Sigmoid colon (tissue), 7 donors: ENCODE measurements at places on chromosomes 16 and 17. TPM values are rescaled to one million over a fixed set of nuclear protein-coding genes. Genes with fewer than 3 reads are reported as not detected.

DNA sequence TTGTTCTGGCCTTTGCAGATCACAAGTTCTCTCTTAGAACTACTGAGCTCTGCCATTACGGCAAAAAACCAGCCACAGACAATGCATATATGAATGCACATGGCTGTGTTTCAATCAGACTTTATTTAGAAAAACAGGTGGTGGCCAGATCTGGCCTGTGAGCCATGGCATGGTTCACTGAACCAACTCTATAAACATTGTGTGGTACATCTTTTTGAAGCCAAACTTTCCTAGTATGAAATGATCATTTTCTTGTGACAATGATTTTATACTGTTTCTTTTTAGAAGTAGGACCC is 65.9 kb upstream of the AMZ2 start:
- no peaks in the 10 kb centered on the region for H3K4me1 ChIP-seq
- H3K4me3 ChIP-seq = no peak overlapping the region
- H3K36me3 ChIP-seq = no peaks in the 10 kb centered on the region
- no peak for DNase-seq

DNA sequence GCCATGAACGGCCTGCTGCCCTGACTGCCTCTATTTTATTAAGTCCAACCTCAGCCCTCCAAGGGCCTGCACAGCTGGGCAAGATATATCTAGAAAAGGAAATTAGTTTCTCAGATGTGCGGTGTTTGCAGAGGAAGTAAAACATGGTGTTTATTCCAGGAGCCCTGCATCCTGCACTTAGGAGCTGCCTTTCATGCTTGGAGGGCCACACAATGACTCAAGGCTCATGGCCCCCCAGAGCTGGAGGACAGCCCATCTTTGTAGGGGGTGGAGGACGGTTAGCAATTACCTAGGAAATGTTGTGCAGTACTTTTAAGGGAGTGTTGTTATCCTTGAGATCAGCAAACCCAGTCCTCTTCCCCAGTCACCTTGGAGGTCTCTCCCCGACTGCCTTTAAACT is 80.5 kb downstream of the COPRS start:
- H3K27ac ChIP-seq = no peak overlapping the region
- no peaks in the 10 kb centered on the region for H3K27me3 ChIP-seq
- H3K36me3 ChIP-seq = no peaks in the 10 kb centered on the region
- no peaks in the 10 kb centered on the region for H3K4me1 ChIP-seq

- H3K27ac ChIP-seq = no peak overlapping the region
- no peaks in the 10 kb centered on the region for H3K4me1 ChIP-seq
- H3K4me3 ChIP-seq = no peak overlapping the region
- H3K27me3 ChIP-seq = no peaks in the 10 kb centered on the region
- no peak for DNase-seq
These were observed 143.2 kb upstream of the ASIC2 start for GRCh38 chr17:33436321-33436720.

The SLFN12L gene
- 0.27 TPM for total RNA-seq

GRCh38 chr17:82638183-82638773 is 10.0 kb downstream of the WDR45B start:
- no peak overlapping the region for H3K4me3 ChIP-seq
- peaks cover 14% of the 10 kb centered on the region for H3K36me3 ChIP-seq
- no peak overlapping the region for H3K27ac ChIP-seq
- H3K27me3 ChIP-seq = no peaks in the 10 kb centered on the region

- no peak for DNase-seq
- peak overlapping the region; percentile 67 for H3K27ac ChIP-seq
- no peak overlapping the region for H3K4me3 ChIP-seq
- no peaks in the 10 kb centered on the region for H3K27me3 ChIP-seq
These were observed 26.7 kb upstream of the ALKBH5 start for GRCh38 chr17:18156976-18157280.

DNA sequence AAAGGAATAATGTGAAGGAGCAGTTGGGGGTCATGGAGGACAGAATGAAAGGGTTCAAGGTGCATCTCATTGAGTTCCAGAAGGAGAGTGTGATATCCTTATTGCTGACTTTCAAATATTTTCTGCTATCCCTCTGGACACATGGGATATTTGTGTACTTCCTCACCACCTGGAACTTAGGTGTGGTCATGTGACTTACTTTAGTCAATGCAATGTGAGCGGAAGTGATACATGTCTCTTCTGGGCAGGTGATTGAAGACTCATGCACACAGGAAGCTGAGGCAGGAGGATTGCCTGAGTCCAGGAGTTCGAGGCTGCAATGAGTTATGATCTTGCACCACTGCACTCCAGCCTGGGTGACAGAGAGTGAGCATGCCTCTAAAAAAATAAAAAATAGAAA is 36.7 kb upstream of the TANC2 start:
- H3K36me3 ChIP-seq = no peaks in the 10 kb centered on the region
- no peak overlapping the region for H3K4me3 ChIP-seq
- no peaks in the 10 kb centered on the region for H3K4me1 ChIP-seq
- H3K27me3 ChIP-seq = no peaks in the 10 kb centered on the region
- DNase-seq = no peak

The TP53TG3D gene
- not detected for total RNA-seq

- no peak for DNase-seq
- no peaks in the 10 kb centered on the region for H3K4me1 ChIP-seq
- no peak overlapping the region for H3K27ac ChIP-seq
- no peaks in the 10 kb centered on the region for H3K36me3 ChIP-seq
These were observed 151.7 kb downstream of the PRKCB start for GRCh38 chr16:23987443-23987842.

The ESRP2 gene
- under 0.01 TPM for total RNA-seq

DNA sequence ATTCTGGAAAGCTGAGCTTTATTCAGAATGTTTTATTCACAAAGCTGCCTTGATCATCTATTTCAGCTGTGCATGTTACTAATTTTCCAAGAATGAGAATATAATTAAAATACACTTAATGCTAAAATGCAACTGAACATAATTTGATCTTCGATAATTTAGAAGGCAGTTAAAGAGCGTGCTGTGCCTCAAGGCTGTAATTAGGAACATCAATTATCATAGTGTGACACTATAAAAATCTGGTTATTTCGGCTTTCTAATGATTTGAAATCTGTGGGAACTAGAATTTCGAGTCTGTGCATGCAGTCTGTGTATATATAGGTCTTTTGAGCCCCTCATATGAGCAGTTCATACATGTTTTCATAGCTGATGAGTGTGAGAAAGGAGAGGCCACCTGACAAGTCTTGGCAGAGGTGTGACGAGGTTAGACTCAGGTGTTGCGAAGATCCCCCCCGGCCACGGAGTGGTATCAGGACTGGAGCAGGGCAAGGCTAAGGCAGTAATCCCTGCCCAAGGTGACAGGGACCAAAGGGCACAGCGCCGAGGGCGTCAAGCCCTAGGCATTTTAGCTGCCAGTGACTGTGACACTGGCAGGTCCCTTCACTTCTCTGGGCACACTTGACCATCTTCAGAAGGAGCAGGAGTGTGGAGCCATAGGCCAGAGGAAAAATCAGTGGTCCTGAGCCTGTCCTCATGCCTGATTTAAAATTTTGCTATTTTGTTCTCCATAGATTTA is 328.5 kb downstream of the SNX29 start:
- peaks cover 19% of the 10 kb centered on the region for H3K4me1 ChIP-seq
- H3K4me3 ChIP-seq = no peak overlapping the region
- H3K27me3 ChIP-seq = no peaks in the 10 kb centered on the region
- no peak for DNase-seq
- H3K36me3 ChIP-seq = no peaks in the 10 kb centered on the region
- H3K27ac ChIP-seq = no peak overlapping the region

GRCh38 chr16:73405851-73406250 is 357.9 kb upstream of the ZFHX3 start:
- no peak for DNase-seq
- no peaks in the 10 kb centered on the region for H3K36me3 ChIP-seq
- H3K4me3 ChIP-seq = no peak overlapping the region
- H3K27ac ChIP-seq = no peak overlapping the region

DNA sequence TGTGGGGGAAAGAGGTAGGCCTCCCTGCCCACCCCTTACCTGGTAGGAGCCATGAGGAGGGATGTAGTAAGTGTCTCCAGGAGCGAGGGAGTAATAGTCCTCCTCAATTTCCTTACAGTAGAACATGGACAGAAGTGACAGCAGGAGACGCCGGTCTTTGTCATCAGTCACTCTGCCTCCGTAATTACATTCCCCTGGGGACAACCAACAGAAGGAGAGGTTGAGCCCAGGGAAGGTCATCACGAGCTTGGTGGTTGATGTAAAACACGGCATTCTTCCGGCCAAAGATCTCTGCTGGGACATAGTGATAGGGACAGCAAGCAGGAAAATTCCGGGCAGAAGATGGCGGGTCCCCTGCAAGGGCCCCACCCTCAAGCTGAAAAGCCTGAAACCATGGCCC is 47.9 kb downstream of the LYRM1 start:
- H3K4me1 ChIP-seq = no peaks in the 10 kb centered on the region
- no peak for DNase-seq
- no peaks in the 10 kb centered on the region for H3K27me3 ChIP-seq
- H3K4me3 ChIP-seq = no peak overlapping the region
- H3K27ac ChIP-seq = no peak overlapping the region

The NCBP3 gene
- total RNA-seq = 21.8 TPM

GRCh38 chr16:68478526-68479250 is 30.4 kb upstream of the SMPD3 start:
- H3K4me1 ChIP-seq = no peaks in the 10 kb centered on the region
- no peaks in the 10 kb centered on the region for H3K27me3 ChIP-seq
- no peak for DNase-seq
- H3K36me3 ChIP-seq = no peaks in the 10 kb centered on the region

GRCh38 chr16:31085873-31086628 is 2.7 kb downstream of the PRSS53 start:
- no peak overlapping the region for H3K27ac ChIP-seq
- H3K4me1 ChIP-seq = no peaks in the 10 kb centered on the region
- no peaks in the 10 kb centered on the region for H3K27me3 ChIP-seq
- no peak for DNase-seq
